Amniotic stem cell (primary cell): ENCODE measurements at places on chromosomes 7 and 10.

DNA sequence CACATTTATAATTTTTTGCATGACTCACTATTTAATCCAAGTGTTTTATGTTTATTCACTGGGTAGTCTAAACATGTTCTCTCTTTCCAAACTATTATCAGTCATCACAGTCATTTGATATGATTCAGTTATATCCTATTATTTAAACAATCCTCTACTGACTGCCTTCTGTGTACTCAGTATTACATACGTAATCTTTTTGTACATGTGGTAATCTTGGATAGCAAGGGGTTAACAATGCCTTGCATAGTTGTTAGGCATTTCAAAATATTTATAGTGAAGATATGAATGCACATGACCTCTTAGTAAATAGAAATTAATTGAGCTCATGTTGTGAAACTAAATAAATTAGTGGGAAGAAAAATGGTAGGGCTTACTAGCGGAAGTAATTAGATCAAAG lies 379.4 kb upstream of the KIAA1217 start:
- no peak for DNase-seq

DNA sequence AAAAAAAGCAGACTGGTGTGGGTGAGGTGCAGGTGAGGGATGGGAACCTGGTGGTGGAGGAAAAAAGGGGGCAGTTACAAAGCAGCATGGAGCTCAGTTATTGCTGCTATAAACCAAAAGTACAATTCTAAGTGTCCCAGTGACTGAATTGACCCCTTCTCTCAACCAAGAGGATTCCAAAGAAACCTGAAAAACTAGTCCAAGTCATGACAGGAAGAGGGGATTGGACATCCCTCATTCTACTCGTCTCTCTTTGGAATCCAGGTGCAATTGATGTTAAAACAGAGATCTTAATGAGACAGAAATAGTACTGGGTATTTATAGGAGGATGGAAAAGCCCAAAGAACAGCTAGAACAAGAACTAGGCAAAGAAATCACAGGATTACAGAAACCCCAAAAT lies 322.3 kb upstream of the IGFBP3 start:
- no peak for DNase-seq

DNA sequence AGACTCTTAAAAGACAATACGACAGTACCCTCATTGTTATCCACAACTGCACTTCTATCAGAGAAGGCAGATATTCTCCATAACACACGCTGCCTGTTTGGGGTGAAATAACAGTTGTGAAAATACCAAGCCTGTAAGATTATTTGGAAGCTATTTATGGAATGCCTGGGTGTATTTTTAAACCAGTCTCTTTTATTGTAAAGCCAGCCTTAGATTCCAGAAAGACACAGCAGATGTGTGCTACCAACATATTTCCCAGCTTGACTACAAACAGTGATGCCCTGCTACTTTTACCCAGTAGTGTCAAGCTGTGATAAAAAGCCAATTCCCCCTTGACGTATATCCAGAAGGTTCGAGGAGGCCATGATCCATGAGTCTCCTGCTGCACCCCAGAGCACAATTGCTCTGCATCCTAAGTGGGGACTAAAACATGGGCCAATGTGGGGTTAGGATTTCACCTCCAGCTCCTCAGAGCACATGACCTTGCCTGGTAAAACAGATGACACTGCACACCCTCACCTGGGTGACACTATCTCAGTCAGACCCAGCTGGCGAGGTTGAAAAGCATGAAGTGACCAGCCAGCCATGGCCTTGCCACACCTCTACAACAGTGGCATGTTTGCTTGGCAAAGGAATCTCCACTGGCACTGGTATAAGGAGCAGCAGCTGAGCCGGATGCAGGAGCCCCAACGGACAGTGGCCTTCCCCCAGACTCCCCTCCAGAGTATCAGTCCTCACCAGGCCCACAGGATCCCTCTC lies 62.2 kb downstream of the GFRA1 start:
- DNase-seq, result no peak

- DNase-seq, result no peak
Observed at GRCh38 chr7:139457153-139457946, 26.1 kb downstream of the KLRG2 start.

GRCh38 chr7:112452102-112452888 lies 2.0 kb downstream of the IFRD1 start:
- DNase-seq, result no peak

- no peak for DNase-seq
Observed at GRCh38 chr7:44989132-44989531, 10.3 kb upstream of the MYO1G start.

GRCh38 chr7:54345746-54346145 lies 196.4 kb upstream of the VSTM2A start:
- DNase-seq, result no peak

DNA sequence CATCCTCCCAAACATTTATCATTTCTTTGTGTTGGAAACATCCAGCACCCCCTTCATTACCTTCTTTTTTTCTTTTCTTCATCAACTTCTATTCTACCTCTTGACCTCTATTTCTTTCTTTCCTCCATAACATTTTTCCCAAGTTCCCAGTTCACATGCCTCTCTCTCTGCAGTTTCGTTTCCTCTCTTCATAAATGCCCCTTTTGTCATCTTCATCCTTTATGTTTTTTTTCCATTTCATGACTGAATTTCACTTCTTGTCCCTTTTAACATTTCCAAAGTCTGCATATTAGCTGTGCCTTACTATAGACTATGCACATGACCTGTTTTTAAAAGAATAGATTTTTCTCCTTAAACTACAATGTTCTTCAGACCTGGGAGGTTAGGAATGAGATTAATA lies 23.7 kb downstream of the CPN1 start:
- no peak for DNase-seq

- DNase-seq, result no peak
Observed at GRCh38 chr7:81482600-81483186, 287.2 kb downstream of the HGF start.

DNA sequence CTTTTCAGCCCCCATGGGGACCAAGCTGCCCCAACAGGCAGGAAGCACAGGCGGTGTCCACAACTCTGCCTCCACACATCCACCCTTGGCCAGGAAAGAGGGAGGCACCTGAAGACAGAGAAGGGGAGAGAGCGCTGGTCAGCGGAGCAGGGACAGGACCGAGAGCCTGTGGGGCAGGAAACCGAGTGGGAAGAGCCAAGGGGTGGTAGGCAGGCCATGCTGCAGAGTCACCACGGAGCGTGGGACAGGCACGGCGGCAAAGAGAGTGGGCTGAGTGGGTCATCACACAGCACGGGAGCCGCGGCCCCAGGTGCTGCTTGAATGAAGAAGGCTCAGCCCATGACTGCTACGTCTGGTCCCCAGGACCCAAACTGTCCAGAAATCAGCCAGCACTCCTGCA lies 109.8 kb downstream of the PTPRN2 start:
- no peak for DNase-seq

DNA sequence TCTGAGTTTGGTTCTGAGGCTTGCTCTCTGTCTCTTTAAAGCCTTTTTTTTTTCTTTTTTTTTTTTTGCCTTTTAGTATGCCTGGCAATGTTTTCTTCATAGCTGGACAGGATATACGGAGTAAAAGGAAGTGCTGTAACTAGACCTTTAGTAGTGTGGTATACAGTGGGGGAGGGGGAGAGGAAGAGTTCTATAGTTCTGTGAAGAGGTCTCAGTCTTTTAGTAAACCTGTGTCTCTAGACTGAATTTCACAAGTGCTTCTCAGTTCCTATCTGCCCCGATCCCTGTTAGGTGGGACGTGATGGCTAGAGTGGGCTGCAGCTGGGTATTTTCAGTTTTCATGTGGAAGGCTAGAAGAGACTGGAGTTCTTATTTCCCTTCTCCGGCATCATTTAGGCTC lies 3.1 kb upstream of the ABCC2 start:
- DNase-seq, result no peak

DNA sequence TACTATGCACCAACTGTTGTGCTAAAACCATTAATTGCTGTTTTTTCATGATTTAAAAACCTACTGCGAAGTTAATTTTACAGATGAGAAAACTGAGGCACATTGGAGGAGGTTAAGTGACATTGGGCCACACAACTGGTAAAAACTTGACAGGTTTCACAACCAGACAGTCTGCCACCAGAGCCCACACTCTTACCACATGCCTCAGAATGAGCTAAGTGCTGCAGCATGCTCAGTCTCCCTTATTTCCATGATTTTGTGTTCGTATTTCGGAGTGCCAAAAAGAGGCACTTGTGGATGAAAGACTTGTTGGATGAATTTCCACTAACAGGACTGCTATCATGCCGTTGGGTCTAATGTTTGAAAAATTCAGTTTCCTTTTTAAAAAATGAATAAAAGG lies 77.4 kb downstream of the PCLO start:
- no peak for DNase-seq

- no peak for DNase-seq
Observed at GRCh38 chr7:128838109-128838779, 8.0 kb downstream of the FLNC start.

- no peak for DNase-seq
Observed at GRCh38 chr10:93488956-93489528, 6.9 kb upstream of the MYOF start.

- DNase-seq, result no peak
Observed at GRCh38 chr7:102310414-102310815, 23.7 kb downstream of the SH2B2 start.

DNA sequence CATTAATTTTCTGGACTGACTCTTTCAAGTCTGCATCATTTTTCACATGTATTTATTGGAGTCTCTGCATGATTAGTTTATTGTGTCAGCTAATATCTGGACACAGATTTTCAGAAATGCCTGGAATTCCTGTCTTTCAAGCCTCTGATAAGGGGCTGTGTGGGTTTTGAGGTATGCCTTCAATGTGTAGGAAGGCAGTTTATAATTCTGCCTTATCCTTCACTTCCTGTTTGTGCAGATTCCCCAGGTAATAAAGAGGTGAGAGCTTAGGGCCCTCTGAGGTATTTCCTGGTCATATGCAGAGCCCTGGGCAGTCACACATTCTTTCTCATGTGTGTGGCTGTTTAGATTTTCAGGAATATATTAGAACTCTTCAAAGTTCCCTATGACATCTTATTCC lies 79.4 kb upstream of the PRKCQ start:
- DNase-seq, result no peak

DNA sequence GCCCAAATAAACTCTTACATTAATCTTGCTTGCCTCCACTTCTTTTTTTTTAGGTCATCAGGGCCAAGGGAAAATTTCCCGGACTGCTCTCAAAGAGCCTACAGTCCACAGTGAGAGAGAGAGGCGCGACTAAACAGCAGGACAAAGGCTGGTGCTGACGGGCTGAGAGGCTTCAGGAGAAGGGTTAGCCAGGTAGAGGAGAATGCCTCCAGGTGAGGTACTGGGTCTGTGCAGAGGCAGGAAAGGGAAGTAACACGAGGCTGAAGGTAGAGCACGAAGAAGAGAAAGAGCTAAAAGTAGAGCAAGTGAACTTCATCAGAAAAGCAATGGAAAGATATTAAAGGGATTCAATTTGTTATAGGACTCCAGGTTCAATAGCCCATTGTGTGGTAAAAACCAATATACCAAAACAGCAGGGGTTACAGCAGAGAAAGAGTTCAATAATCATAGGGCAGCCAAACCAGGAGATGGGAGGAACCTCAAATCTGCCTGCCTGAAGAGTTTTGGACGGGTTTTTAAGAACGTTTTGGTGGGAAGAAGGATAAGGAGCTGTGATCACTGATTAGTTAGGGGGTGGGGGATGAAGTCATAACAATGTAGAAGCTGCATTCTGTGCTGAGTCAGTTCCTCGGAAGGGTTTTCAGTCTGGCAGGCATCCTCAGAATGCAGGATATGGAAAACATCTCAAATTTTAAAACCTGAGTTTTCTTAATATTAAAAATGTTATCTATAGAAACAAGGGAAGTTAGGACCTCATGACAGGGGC lies 171.5 kb downstream of the AKR1D1 start:
- DNase-seq, result no peak

GRCh38 chr10:116888380-116889055 lies 39.2 kb downstream of the ENO4 start:
- DNase-seq, result peak; percentile 20

DNA sequence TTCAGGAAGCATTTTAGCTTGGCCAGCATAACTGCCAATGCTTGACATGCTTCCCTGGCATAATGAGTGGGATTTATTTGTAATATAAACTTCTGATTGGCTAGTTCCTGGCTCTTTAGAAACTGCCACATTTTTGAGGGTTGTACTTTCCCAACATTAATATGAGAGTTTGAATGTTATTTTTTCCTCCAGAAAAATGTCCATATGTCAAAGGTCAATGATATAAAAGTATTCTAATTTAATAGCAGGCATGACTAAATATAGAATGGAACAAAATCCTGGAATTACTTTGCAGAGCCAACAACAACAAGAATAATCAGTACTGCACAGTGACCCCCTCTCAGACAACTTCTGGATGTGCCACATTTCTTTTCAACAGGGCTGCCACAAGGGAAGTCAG lies 352.6 kb downstream of the PRPF18 start:
- peak; percentile 3 for DNase-seq

GRCh38 chr7:120997882-120998474 lies 9.5 kb downstream of the CPED1 start:
- no peak for DNase-seq

- no peak for DNase-seq
Observed at GRCh38 chr10:70404787-70405036, 767 bp downstream of the EIF4EBP2 start.

GRCh38 chr7:44634187-44634838 lies 27.9 kb downstream of the OGDH start:
- DNase-seq, result no peak

- DNase-seq, result no peak
Observed at GRCh38 chr10:4294271-4294670, 509.3 kb upstream of the KLF6 start.

DNA sequence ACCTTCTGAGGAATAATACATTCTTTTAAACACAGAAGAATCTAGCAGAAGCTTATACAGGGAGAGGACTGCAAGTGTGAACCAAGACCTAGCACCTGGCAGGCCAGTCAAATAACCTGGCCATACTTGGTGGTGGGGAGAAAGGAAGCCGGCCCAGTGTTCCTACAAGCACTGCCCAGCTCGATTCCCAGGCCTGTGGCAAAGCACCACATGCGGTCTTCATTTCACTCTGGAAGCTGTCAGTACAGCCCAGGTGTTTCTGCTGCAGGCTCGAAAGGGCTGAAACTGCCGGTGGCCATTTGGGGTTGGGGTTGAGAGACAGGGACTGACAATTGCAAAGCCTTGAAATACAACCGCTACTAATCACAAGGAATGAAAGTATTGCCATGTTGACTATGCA lies 50.8 kb upstream of the EGFR start:
- no peak for DNase-seq

DNA sequence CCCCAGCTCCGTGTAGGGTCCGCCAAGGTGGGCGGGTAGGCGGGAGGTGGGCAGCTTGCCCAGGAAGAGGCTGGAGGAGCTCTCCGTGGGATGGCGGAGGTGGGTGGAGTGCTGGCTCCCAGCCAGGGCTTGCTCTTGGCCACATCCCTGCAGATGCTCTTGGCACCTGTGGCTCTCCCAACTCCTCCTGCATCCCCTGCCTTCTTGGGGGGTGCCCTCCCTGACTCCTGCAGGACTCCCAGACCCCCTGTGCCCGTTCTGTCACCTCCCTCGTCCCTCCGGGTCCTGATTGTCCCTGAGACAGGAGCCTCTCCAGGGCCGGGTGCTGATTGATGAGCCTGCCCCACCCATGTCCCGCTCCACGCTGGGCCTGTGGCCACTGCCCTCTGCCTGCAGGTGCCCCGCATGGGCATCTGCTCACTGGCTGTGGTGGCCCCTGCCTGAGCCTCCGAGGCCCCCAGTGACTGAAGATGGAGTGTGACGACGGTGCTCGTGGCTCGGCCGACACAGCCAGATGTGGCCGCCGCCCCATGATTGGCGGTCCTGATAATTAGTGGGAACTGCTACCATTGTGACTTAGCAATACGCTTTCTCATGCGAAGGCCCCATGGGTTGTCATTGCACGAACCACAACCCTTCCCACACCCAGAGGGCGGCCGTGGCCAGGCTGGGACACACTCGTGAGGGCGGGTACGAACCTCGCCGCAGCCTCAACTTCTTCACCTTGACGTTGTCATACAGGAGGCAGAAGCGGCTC lies 23.6 kb downstream of the CFAP46 start:
- no peak for DNase-seq
